ENCODE measurements at places on chromosomes 7 and 10.

GRCh38 chr10:33111488-33112051 is 153.5 kb upstream of the ITGB1 start:
- no peak for DNase-seq

DNA sequence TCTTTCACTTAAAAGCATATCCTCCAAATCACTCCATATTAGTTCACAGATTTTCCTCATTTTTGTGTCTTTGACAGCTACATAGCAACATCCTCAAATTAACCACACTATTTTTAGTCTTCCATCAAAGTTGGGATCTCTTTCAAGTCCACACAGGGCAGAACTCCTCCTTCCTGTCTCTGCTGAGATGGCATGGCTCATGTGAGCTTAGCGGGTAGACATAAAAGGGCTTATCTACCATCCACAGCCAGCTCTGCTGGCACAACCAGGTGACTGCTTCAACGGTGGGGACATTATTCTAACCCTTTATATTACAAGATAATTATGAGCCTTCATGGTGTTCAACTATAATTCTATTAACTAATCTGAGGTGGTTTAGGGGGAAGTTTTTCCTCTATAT is 35.5 kb downstream of the ICA1 start:
- no peak for DNase-seq

DNA sequence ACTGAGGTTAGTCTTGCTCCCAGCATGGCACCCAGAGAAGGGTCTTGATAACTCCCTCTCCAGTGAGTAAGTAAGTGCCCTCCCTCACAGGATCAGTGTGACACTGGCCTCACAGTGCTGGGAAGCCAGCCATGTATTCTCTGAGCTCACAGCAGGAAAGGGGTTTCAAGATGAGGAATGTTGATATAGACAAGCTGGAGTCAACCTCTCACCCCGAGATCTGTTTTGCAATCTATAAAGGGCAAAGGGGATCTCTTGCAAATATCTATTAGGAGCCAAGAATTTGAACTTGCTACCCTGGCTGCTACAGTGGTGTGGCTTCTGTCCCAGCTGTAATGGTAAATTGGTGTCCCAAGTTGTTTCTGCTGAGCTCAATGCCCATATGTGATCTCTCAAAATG is 70.2 kb upstream of the ADAM12 start:
- DNase-seq = no peak

GRCh38 chr10:6786579-6787031 is 206.5 kb upstream of the PRKCQ start:
- no peak for DNase-seq

- no peak for DNase-seq
Observed at GRCh38 chr7:119711104-119711503, 561.9 kb upstream of the KCND2 start.

- no peak for DNase-seq
Observed at GRCh38 chr7:50791938-50792341, 9.2 kb upstream of the GRB10 start.

DNA sequence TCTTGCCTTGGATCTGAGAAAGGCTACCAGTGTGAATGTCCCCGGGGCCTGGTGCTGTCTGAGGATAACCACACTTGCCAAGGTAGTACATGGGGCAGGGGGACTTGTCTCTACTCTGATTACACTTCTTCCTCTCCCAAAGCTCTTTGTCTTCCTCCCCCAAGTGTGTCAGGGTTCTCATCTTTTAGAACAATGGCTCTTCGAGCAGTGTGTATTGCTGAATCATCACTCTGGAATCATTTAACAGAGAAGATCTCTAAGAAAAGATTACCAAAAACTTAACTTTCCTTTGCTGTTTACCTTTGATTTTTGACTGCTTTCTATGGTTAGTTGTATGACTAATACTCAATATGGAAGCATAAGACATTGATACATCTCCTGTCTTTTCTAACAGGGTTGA is 18.2 kb downstream of the OIT3 start:
- no peak for DNase-seq

GRCh38 chr10:94287336-94287735 is 75.4 kb downstream of the NOC3L start:
- no peak for DNase-seq

- DNase-seq = no peak
Observed at GRCh38 chr10:113131613-113132261, 181.7 kb downstream of the TCF7L2 start.

DNA sequence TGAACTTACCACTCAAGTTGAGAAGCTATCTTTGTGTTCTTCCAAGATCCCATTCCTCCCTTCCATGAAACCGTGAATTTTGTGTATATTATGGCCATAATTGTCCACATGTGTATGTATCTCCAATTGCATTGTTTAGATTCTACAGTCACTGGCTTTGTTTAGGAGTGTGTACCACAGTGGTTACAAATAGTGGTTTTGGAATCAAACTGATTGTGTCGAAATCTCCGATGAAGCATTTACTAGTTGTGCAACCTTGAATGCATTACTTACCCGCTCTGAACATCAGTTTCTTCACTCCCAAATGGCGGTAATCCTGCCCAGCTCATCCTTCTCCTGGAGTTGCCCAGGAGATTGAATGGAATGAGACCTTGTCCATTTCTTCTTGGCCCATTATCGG is 145.0 kb upstream of the ZNF32 start:
- no peak for DNase-seq

- DNase-seq = no peak
Observed at GRCh38 chr10:82438277-82438676, 563.3 kb downstream of the NRG3 start.

DNA sequence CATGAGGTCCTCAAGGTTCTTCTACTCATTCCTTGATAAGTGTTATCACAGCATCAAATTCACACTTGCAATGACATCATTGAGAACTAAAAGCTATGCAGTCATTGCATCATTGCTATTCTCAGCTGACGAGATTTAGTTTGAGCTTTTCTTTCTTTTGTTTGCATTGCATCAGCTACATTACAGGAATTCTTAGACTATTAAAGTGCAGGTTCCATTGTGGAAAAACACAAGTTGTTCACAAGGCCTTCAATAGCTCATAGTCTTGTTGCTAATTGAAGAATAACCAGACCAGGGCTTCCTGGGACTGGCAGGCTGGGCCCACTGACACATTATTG is 139.3 kb downstream of the CXCL12 start:
- DNase-seq = no peak

- DNase-seq = no peak
Observed at GRCh38 chr7:35874886-35875285, 74.0 kb downstream of the SEPTIN7 start.

DNA sequence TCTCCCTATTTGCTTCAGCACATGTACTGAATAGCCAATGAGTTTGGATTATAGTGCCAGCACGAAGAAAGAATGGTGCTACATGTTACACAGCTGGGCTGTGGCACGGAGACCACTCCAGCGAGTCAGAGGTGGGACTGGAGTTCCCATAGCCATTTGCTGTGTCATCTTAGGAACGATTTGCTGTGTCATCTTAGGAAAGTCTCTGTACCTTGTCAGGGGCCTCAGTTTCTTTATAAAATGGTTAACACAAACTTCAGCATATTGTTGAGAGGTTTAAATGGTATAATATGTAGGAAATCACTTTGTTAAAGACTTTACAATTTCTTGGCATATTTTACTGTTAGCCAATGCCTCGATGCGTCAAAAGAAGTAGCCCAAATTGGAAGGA is 609.4 kb downstream of the LRMDA start:
- no peak for DNase-seq

GRCh38 chr10:71319042-71319799 is at the start of gene SLC29A3:
SLC29A3 (plus strand) TSS chr10:71319259; CDS start chr10:71319310, 51 bp downstream.
- peak; percentile 73 for DNase-seq

DNA sequence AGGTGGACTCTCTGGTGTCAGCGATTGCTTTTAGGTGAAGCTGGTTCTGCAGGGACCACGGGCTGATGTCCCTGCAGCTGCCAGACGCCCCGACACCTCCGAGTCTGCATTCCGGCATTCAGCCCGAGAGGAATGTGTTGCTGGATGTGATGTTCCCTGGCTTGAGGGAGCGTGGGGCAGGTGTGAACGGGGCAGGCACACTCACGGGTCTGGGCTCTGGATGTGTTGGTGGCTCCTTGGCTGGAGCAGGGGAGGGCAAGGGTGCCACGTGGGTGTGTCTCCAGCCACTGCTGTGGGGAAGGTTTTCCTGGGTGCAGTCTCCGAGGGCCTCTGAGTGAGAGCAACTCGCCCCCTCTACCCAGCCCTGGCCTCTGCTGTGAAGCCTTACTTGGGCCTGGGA is 140.5 kb downstream of the CAMK1D start:
- DNase-seq = no peak

- DNase-seq = no peak
Observed at GRCh38 chr7:15783987-15784693, 97.7 kb upstream of the MEOX2 start.

DNA sequence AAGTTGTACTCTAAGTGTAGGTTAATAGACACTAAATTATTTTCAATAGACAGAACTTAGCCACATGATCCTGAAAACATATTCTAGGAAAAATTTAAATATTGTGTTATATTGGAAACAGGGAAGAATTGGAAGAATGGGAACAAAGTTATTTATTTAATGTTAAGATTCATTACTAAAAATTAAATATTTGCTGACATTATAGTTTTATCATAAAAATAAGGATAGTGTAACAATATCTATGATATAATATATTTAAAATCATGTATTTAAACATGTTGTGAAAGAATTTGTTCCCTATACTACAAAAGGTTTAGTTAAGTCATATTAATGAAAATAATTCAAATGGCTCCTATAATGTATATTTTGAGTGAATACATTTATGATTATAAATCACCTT is 120.1 kb upstream of the TEX47 start:
- no peak for DNase-seq

- no peak for DNase-seq
Observed at GRCh38 chr7:7913504-7913903, 55.1 kb upstream of the GLCCI1 start.

DNA sequence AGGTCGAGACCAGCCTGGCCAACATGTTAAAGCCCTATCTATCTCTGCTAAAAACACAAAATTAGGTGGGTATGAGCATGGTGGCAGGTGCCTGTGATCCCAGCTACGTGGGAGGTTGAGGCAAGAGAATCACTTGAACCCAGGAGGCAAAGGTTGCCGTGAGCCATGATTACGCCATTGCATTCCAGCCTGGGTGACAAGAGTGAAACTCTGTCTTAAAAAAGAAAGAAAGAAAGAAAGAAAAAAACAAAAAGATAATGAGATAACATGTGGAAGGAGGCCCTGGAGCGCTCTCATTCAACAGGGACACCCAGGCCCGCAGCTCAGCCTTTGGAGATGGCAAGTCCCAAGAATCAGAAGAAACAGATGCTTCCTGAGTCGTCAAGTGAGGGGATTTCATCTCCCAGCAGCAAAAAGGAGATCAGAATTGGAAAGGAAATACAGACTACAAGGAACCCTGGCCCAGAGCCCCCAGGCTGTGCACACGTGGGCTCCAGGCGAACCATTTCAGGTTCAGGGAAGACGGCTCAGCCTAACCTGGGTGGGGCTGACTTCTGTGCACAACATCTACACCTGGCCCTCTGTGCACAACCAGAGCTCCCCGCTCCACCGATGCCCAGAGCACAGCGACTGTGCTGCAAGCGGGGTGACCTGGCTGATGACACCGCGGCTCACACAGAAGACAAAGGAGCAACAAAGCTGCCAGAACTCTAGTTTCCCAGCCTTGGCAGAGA is 33.3 kb downstream of the GNA12 start:
- no peak for DNase-seq

GRCh38 chr7:132221356-132221755 is 354.9 kb downstream of the PLXNA4 start:
- DNase-seq = no peak

DNA sequence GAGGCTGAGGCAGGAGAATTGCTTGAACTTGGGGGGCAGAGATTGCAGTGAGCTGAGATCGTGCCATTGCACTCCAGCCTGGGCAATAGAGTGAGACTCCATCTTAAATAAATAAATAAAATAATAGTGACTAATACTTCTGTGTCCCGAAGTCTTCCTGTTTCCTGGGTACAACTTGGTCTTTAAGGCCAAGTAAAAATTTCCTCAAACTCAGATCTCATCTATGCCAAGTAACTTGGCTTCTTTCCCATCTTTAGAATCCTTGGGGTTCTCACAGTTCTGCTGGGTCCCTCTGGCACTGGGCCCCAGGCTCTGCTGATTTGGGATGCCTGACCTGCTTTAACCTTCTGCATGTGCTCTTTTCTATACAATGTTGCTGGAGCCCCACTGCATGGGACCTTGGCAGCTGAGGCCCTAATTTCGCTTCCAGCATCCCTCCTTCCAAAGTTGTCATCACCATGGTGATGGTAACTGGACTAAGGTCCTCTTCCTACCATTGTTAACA is 22.7 kb upstream of the AKR1B10 start:
- no peak for DNase-seq

DNA sequence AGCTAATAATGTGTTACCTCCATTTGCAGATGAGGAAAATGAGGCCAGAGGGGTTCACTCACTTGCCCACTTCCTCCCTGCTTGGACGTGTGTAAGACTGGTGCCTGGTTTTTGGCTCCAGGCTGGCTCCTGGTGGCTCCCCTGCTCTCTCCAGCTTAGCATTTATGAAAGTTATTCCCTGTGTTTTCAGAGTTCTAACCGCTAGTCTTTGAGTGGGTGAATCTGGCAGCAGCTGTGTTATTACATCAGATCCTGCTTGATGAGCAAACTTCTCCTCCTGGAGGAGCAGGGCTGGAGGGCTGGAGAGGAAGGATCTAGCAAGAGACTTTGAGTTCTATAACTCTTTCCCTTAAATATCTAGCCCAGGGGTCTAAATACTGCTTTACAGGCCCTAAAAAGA is 80.9 kb upstream of the AGBL3 start:
- DNase-seq = no peak

GRCh38 chr7:95105627-95106026 is 198.2 kb downstream of the PPP1R9A start:
- DNase-seq = no peak

GRCh38 chr10:93951905-93952304 is 41.8 kb upstream of the PLCE1 start:
- no peak for DNase-seq

DNA sequence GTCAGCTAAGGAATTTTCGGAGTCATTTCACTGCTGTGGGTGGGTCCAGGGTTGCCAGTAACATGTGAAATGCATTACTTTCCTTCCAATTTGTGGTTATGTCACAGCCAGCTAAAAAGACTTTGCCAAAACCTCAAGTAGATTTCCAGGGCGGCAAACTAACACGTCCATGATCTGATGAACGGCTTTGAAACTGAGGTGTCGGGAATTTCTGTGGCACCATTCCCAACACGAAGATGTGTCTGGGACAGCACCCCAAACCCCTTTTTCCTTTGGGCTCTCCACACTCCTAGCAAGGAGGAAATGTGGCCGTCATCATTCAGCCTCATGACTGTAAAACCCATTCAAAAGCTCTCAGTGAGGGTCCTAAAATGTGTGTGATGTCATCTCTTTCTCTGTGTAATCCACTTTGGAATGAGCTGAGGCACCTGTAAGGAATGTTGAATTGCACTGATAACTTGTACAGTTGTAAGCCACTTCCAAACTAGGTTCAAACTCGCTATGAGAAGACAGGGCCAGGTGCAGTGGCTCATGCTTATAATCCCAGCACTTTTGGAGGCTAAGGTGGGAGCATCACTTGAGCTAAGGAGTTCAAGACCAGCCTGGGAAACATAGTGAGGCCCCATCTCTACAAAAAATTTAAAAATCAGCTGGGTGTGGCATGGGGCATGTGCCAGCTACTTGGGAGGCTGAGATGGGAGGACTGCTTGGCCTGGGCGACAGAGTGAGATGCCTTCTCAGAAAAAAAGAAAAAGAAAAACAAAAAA is 146.1 kb upstream of the FRMD4A start:
- no peak for DNase-seq

GRCh38 chr10:30231071-30231652 is 117.9 kb downstream of the MTPAP start:
- DNase-seq = no peak

- DNase-seq = no peak
Observed at GRCh38 chr7:128860158-128861073, 2.2 kb upstream of the ATP6V1F start.

GRCh38 chr7:28726555-28726954 is 231.6 kb downstream of the TRIL start:
- no peak for DNase-seq

Measured in stimulated activated CD4-positive, alpha-beta T cell treated with anti-CD3 and anti-CD28 coated beads, Interleukin-1b, Interleukin-23, amount 100 ng/mL, for 1 hour (primary cell).